IMR-90 (cell line): ENCODE measurements at places on chromosomes 16 and 17. TPM values are rescaled to one million over a fixed set of nuclear protein-coding genes. Genes with fewer than 3 reads are reported as not detected.
A peak's percentile ranks its signal among the peaks of the same experiment; 100 is the strongest.

- H3K4me1 ChIP-seq, result no peaks in the 10 kb centered on the region
- no peak overlapping the region for H3K27ac ChIP-seq
Observed at GRCh38 chr17:51685287-51685909, 425.1 kb downstream of the UTP18 start.

GRCh38 chr16:5581908-5582307 is 484.3 kb upstream of the EEF2KMT start:
- no peaks in the 10 kb centered on the region for H3K4me1 ChIP-seq
- no peaks in the 10 kb centered on the region for H3K27me3 ChIP-seq
- H3K4me3 ChIP-seq, result no peak overlapping the region
- no peak for DNase-seq
- H3K36me3 ChIP-seq, result no peaks in the 10 kb centered on the region
- H3K27ac ChIP-seq, result no peak overlapping the region

Gene RGS11
- total RNA-seq, result under 0.01 TPM in 2 replicates

- H3K4me1 ChIP-seq, result peaks cover 28% of the 10 kb centered on the region
- peak overlapping the region; percentile 65 for H3K27ac ChIP-seq
- DNase-seq, result no peak
- no peaks in the 10 kb centered on the region for H3K27me3 ChIP-seq
- peaks cover 4% of the 10 kb centered on the region for H3K36me3 ChIP-seq
Observed at GRCh38 chr17:78924481-78925151, 571 bp downstream of the TIMP2 start.

- no peaks in the 10 kb centered on the region for H3K4me1 ChIP-seq
- DNase-seq, result no peak
- no peak overlapping the region for H3K4me3 ChIP-seq
- no peaks in the 10 kb centered on the region for H3K36me3 ChIP-seq
Observed at GRCh38 chr17:41483531-41483930, 2.6 kb upstream of the KRT35 start.

Gene MEAK7
- 27.4 and 27.8 TPM in 2 replicates for total RNA-seq
